ENCODE measurements at places on chromosomes 13 and 19.

GRCh38 chr19:47240996-47241918, 10.3 kb upstream of the BBC3 start:
- peak; percentile 81 for DNase-seq

- no peak for DNase-seq
These were observed 31.2 kb upstream of the TEX29 start for GRCh38 chr13:111289251-111289650.

DNA sequence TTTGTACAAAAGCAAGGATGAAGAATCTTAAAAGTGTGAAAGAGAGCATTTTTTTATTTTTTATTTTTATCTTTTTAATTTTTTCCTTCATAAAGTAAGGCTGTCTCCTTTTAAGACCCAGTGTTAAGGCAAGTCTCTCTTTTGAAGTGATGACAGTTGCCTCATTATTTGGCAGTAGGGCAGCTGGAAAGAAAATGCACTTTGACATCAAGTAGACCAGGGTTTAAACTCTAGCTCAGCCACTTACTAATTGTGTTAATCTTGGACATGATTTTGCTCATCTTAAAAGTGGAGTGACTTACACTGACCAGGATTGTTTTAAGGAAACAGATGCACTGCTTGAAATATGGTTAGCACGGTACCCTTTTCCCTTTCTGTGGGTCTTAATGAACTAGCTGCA, 18.5 kb downstream of the GPALPP1 start:
- DNase-seq: no peak

DNA sequence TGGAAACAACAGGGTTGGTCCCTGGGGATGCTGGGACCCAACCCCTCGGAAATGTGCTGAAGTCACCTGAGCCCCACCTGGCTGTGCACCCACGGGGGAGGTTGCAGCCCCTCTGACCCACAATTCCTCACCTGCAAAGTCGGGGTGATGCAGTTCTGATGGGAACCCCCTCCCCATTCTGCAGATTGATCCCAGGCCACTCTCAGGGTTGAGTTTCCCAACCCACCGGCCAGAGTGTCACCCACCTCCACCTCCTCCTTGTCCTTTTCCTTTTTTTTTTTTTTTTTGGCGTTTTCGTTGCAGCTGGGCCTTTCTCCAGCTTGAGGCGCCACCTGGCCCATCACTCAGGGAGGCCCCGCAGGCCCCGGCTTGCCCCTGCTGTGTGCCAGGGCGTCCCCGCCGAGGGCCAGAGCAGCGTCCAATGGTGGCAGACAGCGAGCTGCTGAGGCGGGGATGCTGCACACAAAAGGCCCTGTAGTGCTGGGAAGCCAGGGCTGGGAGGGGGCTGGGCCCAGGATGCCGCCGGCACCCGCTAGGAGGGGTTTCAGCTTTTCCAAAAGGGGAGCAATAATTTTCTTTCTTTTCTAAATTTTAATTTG, 4.6 kb downstream of the PIK3R2 start:
- DNase-seq: no peak

DNA sequence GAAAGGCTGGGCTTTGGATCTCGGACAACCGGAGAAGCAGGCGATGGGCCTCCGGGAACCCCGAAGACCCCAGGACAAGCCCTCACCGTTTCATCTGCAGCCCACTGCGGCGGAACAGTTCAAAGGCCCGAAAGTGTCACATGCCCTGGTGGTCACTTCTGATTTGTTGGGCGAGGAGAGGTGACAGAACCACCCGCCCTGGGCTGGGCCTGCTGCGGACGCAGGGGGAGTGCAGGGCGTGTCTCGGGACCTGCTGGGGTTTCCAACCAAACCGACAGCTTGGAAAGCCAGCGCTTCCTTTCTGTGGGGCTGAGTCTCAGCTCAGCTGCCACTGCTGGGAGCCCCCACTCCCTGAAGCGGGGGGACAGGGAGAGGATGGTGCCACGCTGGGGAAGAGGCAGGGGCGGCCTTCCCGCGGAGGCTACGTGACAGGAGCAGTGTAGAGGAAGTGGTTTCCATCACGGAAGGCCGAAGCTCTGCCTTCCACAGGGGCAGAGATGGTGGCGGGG, 22.8 kb upstream of the ZBTB7A start:
- no peak for DNase-seq

GRCh38 chr13:32121316-32121715, 89.7 kb downstream of the FRY start:
- DNase-seq: no peak

GRCh38 chr13:112767506-112768471, 78.0 kb downstream of the ATP11A start:
- peak; percentile 65 for DNase-seq

DNA sequence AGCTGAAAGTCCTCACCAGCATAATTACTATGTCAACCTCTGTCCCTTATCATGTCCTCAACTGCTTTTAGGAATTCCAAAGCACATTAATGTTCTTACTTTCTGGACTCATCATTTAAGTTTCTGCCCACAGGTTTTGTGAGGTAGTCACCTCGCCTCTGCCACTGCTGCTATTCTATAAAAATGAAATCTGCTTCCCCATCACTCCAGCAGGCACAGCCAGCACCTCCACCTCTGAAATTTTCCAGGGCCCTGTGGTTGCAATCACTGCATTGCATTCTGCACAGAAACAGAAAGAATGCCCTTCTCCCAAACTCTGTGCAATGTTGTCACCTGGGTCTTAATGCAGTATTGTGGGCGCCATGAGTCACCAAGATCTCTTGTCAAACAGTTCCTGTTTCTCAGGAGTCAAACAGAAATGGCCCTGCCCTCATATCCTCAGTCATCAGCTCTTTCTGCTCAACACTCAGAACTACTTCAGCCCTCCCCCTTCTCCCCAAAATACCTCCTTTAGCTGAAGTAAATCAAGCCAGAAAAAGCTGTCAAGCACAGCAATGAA, 529.2 kb upstream of the NBEA start:
- DNase-seq: no peak

DNA sequence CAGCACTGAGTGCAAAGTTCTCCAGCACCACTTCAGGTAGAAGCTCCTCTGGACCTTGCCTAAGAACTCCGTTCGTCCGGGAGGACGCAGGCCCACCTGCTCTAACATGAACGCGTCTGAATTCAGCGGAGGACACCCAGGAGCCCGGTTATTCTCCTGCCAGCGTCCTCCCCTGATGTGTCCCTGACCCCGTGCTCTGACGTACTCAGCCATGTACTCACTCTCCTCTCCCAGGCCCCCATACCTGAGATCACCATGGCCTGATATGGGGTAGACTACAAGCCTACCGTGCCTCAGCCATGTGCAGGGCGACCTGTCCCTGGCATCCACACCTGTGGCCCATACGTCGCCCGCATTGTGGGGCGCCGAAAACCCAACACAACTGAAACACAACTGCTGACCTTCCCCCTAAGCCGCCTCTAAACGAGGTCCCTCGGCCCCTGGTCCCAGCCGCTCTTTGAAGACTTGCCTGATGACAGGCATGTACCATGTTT, 744 bp upstream of the ZNF584 start:
- no peak for DNase-seq
